ENCODE measurements at places on chromosomes 5 and 9.

- DNase-seq: no peak
Measured at GRCh38 chr9:87716141-87716540, 9.8 kb upstream of the CTSL start.

- no peak for DNase-seq
Measured at GRCh38 chr9:99746406-99746805, 75.3 kb upstream of the NR4A3 start.

DNA sequence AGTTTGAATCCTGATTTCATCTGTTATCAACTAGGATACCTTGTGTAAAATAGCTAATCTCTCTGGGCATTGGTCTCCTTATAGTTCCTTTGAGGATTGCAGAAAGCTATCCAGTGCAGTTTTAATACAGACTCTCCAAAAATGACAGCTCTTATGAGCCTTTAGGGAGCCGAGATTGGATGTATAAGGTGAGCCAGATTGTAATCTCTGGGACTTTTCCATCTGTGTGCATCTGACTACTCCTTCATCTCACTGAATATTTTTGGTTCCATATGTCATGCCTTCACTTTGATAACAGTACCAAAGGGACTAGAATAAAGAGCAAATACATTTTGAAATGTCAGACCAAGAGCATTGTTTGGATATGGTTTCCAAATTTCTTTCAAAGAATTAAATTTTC lies 367.2 kb downstream of the TMEM232 start:
- no peak for DNase-seq

GRCh38 chr5:66039296-66039695 lies 104.8 kb upstream of the SREK1 start:
- no peak for DNase-seq

All from right renal pelvis (tissue), 4 donors.